ENCODE measurements at places on chromosomes 2 and 18.

DNA sequence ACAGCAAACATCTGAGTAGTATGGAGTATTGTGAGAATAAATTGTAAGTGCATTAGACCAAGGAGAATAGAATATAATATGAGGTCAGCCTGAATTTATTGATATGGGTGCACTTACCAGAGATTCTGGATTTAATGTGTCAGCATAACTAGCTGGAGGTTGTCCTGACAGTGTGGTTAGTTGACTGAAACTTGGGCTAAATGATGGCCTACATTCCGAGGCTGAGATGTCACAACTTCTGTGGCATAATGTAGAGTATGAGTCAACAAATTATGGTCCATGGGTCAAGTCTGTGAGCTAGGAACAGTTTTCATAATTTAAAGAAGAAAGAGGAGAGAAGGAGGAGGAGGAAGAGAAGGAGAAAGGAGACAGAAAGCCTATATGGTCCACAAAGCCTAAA, 127.6 kb downstream of the QPCT start:
- no peak for DNase-seq

DNA sequence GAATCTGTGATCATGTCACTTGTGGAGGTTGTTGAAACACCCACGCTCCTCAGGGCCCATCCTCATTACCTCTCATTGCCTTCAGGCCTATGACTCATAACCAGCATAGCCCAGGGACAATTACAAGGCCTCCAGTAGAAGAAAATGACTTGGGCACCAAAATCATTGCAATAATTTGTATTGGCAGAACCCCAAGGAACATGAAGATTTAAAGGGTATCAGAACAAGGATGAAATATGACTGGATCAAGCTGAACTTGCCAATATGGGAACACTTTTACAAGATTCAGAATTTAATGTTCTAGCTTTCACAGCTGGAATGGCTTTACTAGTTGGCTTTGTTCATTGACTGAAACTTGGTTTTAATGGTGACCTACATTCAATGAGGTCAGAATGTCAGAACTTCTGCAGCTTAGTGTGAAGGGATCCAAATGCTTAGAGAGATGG, 156.4 kb downstream of the COPS8 start:
- no peak for DNase-seq

GRCh38 chr2:32847734-32848133, 99.0 kb upstream of the LTBP1 start:
- no peak for DNase-seq

DNA sequence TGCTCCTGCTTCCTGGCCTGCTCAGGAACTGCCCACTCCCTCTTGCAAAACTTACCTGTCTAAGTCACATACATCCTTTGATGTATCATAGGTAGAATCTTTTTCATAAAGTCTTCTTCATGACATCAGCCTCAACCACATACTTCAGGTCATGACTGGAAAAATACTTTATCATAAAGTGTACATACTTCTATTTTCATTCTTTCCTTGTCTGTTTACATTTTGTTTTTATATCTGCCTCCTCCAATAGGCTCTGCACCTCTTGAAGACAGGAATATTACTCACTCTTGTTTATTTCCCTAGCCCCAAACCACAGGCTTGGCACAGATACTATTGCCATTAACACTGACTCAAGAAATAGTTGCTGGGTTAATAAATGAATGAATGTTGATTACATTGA, 43.6 kb upstream of the ZNF804A start:
- no peak for DNase-seq

GRCh38 chr2:160816916-160817499, 323.4 kb upstream of the RBMS1 start:
- no peak for DNase-seq

DNA sequence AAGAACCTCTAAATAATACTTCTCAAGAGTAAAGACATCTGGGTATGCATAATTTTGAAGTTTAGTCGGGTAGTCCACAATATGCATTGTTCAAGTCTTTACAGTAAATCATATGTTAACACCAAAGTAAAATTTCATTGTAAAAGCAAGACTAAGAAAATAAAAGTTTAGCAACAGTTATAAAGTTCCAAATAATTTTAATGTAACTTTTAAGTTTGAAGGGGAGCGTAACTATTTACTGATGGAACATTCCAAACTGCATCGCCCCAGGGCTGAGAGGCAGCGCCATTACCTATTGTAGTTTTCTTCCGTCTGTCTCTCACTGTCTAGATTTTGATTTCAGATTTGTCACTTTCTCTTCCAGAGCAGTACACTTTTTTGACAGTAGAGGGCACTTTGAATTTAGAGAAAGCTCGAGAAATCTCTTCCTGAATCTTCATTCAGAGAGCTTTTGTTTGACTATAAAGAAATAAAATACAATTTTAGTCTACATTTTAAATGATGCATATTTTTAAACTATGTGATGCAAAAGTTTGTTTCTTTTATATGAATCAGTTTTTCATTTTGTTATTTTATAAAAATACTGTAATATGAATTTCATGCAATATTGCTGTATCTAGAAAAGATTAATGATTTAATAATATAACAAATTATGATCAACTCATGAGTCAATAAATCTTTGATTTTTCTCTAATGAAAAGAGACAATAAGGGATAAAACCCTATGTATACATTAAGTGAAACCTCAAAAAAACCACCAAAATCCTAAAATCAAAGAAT, 389.8 kb downstream of the FIGN start:
- DNase-seq, result peak; percentile 56

DNA sequence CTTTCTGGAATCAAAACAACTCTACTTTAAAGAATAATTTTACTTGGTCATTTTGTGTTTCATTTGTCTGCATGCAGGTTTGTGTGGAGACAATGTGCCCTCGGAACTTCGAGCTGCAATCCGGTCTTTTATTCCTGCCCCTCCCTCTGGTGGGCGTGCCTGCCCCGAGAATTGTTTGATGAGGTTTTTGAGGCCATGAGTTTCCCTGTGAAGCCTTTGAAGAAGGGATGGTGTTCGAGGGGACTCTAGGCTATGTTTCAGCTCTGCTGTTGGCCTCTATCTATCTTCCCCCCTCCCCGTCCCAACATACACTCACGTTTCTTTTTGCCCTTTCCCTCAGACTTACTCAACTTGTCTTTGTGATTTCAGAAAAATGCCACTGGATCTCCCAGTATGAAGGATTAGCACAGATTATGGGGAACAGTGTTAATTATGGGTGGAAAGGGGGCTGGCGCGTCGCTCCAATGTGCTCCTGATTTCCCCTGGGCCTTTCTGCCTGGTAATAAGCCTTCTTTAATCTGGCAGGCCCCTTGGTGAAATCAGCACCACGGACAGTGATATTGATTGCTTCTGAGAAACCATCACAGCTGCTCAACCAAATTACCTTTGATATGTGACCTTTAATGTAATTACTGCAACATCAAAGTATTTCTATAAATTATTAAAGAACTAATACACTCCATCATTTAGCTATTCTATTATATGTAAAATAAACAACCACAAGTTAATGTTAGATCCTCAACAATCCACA, 82.2 kb downstream of the CELF4 start:
- DNase-seq, result peak; percentile 45

DNA sequence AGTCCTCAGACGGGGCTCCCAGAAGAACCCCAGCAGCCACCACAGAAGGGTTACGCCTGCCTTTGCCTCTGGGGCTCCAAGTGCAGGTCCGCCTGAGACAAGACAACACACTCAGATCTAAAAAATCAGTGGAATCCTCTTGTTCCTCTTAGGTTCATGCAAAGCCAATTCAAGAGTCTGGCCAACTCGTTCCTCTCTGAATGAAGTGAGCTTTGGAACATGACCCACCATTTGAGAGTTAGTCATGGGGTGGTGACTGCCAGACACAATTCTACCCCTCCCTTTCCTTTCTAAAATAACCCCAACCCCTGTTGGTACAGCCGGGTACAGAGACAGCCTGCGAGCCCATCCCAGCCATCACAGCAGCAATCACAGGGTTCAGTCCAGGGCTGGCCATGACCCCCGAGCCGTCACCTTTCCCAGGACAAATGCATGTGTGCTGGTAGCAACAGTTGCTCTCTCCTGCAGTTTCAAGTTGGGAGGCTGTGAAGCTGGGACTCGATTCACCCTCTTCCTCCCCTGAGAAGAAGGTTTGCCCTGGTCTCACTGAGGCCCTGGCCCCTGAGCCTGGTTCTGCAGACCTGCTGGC, 183.1 kb upstream of the SH3BP4 start:
- DNase-seq, result no peak

DNA sequence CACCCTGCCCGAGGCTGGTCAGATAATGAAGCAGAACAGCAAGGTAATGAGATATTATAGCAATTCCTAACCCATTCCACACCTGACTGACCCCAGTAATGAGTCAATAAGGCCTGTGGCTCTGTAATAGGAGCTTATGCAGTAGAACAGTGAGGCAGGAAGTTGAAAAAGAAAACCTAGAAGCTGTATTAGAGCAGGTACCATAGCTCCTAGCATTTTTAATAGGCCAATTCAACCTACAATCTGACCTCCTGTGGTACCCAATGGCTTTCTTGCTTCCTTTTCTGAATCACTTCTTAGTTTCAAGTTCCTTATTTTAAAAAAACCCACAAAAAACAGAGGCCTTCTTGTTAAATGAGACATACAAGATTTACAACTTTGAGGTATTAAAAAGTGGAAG, 43.6 kb upstream of the MAP2 start:
- DNase-seq, result no peak
